Foreskin fibroblast (primary cell): ENCODE measurements at places on chromosomes 12 and 14.

DNA sequence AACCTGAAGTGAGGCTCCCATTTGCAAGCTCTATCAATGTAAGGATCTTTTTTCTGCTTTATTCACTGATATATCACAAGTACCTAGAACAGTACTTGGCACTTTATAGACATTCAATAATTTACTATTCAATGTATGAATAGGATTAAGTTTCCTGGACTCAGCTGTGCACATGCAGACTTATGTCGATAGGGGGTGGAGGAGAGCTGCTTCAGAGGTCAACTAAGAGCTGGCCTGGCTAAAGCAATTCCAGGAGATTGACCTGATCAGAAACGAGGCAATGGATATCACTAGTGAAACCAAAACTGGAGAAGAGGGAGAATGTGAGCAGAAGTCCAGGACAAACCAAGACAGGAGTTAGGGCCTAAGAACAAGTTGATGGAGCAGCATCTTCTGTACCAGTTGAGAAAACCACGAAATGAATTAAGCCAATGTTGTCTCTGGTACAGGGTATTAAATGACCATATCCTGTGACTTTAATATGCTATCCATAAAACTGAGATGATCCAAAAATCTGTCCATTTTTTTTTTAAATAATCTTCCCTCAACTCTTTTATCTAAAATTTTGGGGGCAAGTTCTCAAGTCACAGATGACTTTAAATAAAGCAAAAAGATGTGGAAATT lies 169.2 kb downstream of the PIK3C2G start:
- DNase-seq, result peak; percentile 41

- no peak for DNase-seq
Observed at GRCh38 chr14:66295386-66295785, 190.8 kb upstream of the CCDC196 start.

DNA sequence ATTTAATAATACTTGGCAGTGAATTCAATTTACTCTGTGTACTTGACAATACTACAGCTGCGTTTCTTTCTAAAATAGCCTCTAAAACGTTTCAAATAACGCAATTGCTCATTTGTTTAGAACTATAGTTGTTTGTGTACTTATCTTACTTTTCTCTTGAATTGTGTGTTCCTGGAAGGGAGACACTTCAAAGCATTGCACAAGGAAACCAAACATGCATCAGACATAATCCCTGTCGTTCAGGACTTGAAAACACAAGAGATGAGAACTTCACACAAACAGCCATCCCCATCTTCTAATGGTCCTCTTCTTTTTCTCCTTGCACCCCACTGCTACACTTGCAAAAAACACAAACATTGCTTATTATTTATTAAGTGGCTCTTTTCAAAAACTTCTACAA lies 38.5 kb downstream of the PTGER2 start:
- no peak for DNase-seq

- DNase-seq, result no peak
Observed at GRCh38 chr12:105089817-105090216, 5.6 kb upstream of the ALDH1L2 start.

- DNase-seq, result peak; percentile 77
Observed at GRCh38 chr12:98439981-98440581, 75.3 kb upstream of the TMPO start.

- DNase-seq, result no peak
Observed at GRCh38 chr14:63713058-63713457, 14.8 kb downstream of the SGPP1 start.
